ENCODE measurements at places on chromosomes 6 and 20. TPM values are rescaled to one million over a fixed set of nuclear protein-coding genes. Genes with fewer than 3 reads are reported as not detected.

- no peak for DNase-seq
- H3K4me3 ChIP-seq, result no peak overlapping the region
- no peak overlapping the region for H3K27ac ChIP-seq
- H3K36me3 ChIP-seq, result no peaks in the 10 kb centered on the region
- H3K27me3 ChIP-seq, result no peaks in the 10 kb centered on the region
Observed at GRCh38 chr20:16104783-16105182, 468.5 kb downstream of the KIF16B start.

GRCh38 chr6:148495029-148495428 lies 152.4 kb downstream of the SASH1 start:
- H3K27ac ChIP-seq, result no peak overlapping the region
- H3K36me3 ChIP-seq, result no peaks in the 10 kb centered on the region
- H3K4me1 ChIP-seq, result no peaks in the 10 kb centered on the region
- no peak for DNase-seq
- H3K4me3 ChIP-seq, result no peak overlapping the region
- no peaks in the 10 kb centered on the region for H3K27me3 ChIP-seq

The PGC gene
- not detected for total RNA-seq

The KIAA1755 gene
- 5.3 TPM for total RNA-seq

The GMPR gene
- total RNA-seq, result 12.1 TPM

DNA sequence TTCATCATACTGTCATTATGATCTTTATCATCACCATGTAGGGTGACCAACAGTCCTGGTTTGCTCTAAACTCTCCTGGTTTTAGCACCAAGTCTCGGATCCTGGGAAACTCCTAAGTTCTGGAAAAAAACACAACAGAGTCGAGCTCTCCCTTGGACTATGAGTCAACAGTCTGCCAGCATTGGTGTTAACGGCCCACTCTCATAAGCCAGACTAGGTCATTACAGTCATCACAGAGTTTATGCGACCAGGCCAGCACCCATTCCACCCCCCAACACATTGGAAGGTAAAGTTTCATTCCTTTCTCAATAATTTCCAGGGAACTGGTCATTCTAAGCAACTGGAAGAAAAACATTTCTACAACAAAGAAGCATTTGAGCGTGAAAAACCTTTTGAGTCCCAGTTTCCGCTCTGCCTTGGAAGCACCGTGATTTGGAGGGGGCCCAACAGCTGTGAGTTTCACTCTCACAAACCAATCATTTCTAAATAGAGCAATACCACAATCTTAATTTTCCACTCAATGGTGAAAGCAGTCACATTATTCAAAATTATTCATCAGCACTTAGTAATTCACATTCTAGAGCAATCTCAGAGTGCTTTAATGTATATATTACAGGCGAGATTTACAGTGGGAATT lies 445.0 kb downstream of the CDH26 start:
- no peak overlapping the region for H3K4me3 ChIP-seq
- no peaks in the 10 kb centered on the region for H3K27me3 ChIP-seq
- no peak overlapping the region for H3K27ac ChIP-seq
- DNase-seq, result no peak
- H3K4me1 ChIP-seq, result no peaks in the 10 kb centered on the region

GRCh38 chr20:764255-764654 lies 4.0 kb downstream of the SLC52A3 start:
- H3K4me1 ChIP-seq, result no peaks in the 10 kb centered on the region
- DNase-seq, result no peak
- H3K4me3 ChIP-seq, result no peak overlapping the region
- H3K36me3 ChIP-seq, result no peaks in the 10 kb centered on the region
- H3K27ac ChIP-seq, result no peak overlapping the region

The TNF gene
- total RNA-seq, result not detected

DNA sequence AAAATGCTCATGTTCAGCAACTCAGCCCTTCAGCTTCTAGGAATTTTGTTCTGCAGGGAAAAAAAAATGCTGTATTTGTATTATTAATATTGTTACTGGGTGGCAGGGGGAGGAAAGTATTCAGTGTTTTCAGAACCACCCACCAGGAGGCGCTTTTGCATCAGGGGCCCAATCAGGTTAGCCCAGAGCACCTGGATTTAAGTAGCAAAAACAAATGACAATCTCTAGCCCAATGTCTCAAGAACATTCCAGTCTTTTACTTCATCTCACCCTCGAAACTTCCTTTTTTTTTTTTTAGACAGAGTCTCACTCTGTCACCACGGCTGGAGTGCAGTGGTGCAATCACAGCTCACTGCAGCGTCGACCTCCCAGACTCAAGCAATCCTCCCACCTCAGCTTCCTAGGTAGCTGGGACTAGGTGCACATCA lies 635 bp upstream of the C20orf203 start:
- no peaks in the 10 kb centered on the region for H3K36me3 ChIP-seq
- no peaks in the 10 kb centered on the region for H3K4me1 ChIP-seq
- no peaks in the 10 kb centered on the region for H3K27me3 ChIP-seq

GRCh38 chr20:16551607-16552006 lies 21.6 kb downstream of the KIF16B start:
- H3K27ac ChIP-seq, result no peak overlapping the region
- H3K4me1 ChIP-seq, result no peaks in the 10 kb centered on the region
- H3K36me3 ChIP-seq, result no peaks in the 10 kb centered on the region

DNA sequence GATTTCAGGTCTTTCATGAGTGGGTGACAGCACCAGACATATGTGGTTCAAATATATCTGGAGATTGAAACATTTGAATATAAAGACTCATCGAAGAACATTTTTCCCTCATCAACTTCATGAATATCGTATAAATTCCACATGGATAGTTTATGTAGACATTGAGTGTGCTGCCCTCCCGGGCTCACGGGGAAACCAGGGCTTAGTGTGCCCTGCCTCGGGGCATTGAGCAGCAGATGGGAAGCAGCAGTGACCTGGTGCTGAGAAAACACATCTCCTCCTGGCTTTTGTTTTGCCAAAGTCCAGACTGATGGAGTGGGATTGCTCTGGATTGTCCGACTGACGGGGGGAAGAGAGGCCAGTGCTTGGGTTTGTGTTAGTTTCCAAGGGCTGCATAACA lies 17.8 kb upstream of the SLC2A12 start:
- H3K27ac ChIP-seq, result no peak overlapping the region
- no peaks in the 10 kb centered on the region for H3K36me3 ChIP-seq
- no peak for DNase-seq
- no peak overlapping the region for H3K4me3 ChIP-seq

The RAMACL gene
- 1.8 TPM for total RNA-seq

GRCh38 chr20:4866429-4866828 lies 134.9 kb downstream of the SLC23A2 start:
- H3K36me3 ChIP-seq, result no peaks in the 10 kb centered on the region
- DNase-seq, result no peak
- H3K27me3 ChIP-seq, result no peaks in the 10 kb centered on the region
- H3K4me1 ChIP-seq, result no peaks in the 10 kb centered on the region

The BFSP1 gene
- 2.9 TPM for total RNA-seq

The KHDC3L gene
- total RNA-seq, result not detected

The BCL2L1 gene
- 113 TPM for total RNA-seq

The ITPR3 gene
- 27.6 TPM for total RNA-seq

DNA sequence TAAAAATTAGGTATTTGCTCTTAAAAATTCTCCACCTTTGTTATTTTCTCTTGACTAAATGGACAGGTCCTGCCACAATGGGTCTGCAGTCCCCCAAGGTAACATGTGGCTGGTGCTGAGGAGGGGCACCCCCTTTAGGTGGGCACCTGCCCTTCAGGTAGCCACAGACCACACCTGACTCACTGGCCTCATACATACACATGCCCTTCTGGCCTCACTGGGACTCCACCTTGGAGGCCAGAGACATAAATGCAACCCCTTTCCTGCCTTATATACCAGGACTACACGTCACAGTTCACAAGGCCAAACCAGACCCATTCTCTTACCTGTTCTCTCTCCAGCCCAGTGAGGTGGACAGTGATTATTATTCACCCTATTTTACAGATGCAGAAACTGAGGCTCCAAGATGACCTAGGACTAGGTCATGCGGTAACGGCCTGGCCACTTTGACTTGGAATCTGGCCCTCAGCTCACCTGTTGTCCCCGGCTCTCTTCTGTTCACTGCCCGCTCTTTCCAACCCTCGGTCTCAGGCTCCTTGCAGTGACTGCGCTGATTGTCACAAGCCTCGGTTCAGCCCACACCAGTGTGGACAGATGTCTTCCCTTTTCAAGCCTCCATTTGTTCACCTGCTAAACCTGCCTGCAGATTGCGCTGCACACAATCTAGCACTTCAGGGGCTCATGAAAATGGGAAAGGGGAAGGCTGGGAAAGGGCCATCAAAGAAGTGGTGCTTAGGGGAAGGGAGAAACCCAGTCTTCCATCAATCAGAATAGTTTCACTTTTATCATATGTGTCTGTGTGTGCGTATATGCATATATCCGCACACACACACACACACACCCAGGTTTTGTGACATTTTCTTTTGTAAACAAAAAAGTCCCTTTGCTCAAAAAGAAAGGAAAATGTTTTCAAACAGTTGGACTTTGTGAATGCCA lies 121.7 kb downstream of the BCAS1 start:
- no peak overlapping the region for H3K4me3 ChIP-seq
- no peak overlapping the region for H3K27ac ChIP-seq
- no peak for DNase-seq
- no peaks in the 10 kb centered on the region for H3K27me3 ChIP-seq

DNA sequence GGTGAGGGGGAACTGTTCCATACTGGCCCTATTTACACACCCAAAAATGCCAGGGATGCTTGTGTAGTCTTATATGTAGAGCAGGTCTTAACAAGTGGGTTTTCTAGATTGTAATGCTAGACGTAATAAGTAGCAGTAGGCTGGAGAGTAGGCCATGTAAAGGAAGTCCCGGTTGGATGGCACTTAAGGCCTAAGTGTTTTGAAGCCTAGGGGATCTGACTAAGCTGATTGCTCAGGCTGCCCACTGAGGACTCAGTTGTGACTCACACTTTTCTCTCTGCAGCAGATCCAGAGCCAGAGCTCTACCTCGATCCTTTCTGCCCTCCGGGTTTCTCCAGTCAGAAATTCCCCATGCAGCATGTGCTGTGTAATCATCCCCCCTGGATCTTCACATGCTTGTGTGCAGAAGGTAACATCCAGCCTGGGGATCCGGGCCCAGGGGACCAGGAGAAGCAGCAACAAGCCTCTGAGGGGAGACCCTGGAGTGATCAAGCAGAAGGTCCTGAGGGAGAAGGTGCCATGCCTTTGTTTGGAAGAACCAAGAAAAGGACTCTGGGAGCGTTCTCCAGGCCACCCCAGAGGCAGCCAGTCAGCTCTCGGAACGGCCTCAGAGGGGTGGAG lies 26.6 kb downstream of the ZNF133 start:
- H3K27me3 ChIP-seq, result no peaks in the 10 kb centered on the region
- no peaks in the 10 kb centered on the region for H3K4me1 ChIP-seq
- no peak overlapping the region for H3K27ac ChIP-seq

The COL21A1 gene
- total RNA-seq, result 9.0 TPM

DNA sequence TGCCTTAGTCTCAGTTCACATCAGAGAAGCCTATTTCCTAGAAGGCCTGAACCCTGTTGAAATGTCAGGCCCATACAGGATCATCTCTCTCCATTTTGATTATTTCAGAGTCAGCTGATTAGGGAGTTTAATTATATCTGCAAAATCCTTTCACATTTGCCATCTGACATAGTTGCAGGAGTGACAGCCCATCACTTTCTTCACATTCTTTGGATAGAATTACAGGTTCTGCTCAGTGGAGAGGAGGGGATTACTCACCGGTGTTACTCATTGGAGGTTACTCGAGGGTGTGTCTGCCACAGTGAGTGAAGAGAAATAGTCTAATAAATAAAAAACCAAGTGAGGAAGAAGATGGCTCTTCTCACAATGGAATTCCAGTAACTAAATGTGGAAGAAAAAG lies 216.8 kb downstream of the TMEM242 start:
- DNase-seq, result no peak
- H3K27me3 ChIP-seq, result no peaks in the 10 kb centered on the region
- H3K4me3 ChIP-seq, result no peak overlapping the region
- peak overlapping the region; percentile 33 for H3K27ac ChIP-seq

GRCh38 chr6:67287566-67287965 lies 1347.5 kb upstream of the ADGRB3 start:
- H3K27ac ChIP-seq, result no peak overlapping the region
- H3K4me1 ChIP-seq, result no peaks in the 10 kb centered on the region
- H3K4me3 ChIP-seq, result no peak overlapping the region
- no peaks in the 10 kb centered on the region for H3K36me3 ChIP-seq
- no peaks in the 10 kb centered on the region for H3K27me3 ChIP-seq

DNA sequence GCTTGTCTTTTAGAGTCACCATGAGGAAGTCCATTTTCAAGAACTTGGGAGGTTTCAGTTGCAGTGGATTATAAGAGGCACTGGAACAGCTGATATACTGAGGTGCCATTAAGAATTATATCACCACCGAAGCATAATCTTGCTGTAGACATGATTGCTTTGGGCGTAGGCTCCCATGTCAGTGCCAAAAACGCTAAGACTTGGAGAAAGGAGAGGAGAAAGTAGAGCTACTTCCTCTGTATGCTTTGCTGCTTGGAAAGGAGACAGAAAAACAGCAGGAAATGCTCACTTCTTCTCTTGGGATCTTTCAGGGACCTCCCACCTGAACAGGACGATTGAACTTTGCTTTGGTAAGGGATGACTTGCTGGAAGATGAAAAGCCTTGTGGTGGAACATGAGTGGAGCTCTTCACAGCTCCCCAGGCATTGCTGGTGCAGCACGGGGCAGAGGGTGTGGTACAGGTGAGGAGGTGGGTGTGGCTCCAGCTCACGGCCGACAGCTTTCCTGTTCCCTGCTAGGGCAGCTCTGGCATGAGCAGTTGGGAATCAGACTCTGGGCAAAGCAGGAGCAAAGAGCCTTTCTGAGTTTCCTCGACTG lies 190.4 kb upstream of the JAG1 start:
- H3K4me1 ChIP-seq, result no peaks in the 10 kb centered on the region
- H3K4me3 ChIP-seq, result no peak overlapping the region
- H3K27ac ChIP-seq, result peak overlapping the region; percentile 43
- H3K27me3 ChIP-seq, result no peaks in the 10 kb centered on the region
- no peaks in the 10 kb centered on the region for H3K36me3 ChIP-seq

The POM121L2 gene
- total RNA-seq, result not detected

GRCh38 chr6:102670735-102671134 lies 1277.2 kb downstream of the GRIK2 start:
- no peaks in the 10 kb centered on the region for H3K27me3 ChIP-seq
- H3K4me3 ChIP-seq, result no peak overlapping the region
- no peaks in the 10 kb centered on the region for H3K4me1 ChIP-seq
- H3K27ac ChIP-seq, result no peak overlapping the region
- DNase-seq, result no peak

DNA sequence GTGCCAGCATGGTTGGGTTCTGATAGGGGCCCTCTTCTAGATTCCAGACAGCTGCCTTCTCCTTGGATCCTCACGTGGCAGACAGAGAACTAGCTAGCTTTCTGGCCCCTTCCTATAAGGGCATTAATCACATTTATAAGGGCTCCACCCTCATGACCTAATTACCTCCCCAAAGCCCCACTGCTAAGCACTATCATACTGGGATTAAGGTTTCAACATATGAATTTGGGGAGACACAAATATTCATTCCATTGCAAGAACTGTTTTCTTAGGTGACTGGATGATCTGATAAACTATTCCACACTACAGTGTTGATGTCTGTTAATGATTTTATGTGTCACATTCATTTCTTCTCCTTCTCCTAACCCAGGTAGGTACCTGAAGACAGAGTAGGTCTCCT lies 135.8 kb upstream of the COL21A1 start:
- no peak for DNase-seq
- H3K4me3 ChIP-seq, result no peak overlapping the region
- no peaks in the 10 kb centered on the region for H3K36me3 ChIP-seq
- peaks cover 6% of the 10 kb centered on the region for H3K4me1 ChIP-seq

The PKIB gene
- total RNA-seq, result 0.59 TPM

Measured in uterus (tissue), 4 donors.